Pulmonary artery endothelial cell (primary cell): ENCODE measurements at places on chromosomes 1 and 21. TPM values are rescaled to one million over a fixed set of nuclear protein-coding genes. Genes with fewer than 3 reads are reported as not detected.

Gene ZSWIM5
- total RNA-seq = 0.46 and 0.95 TPM in 2 replicates

Gene ITLN1
- total RNA-seq = 0.32 TPM in 1 of 2 replicates, not detected in the other

Gene C1orf210
- total RNA-seq = not detected in 2 replicates

DNA sequence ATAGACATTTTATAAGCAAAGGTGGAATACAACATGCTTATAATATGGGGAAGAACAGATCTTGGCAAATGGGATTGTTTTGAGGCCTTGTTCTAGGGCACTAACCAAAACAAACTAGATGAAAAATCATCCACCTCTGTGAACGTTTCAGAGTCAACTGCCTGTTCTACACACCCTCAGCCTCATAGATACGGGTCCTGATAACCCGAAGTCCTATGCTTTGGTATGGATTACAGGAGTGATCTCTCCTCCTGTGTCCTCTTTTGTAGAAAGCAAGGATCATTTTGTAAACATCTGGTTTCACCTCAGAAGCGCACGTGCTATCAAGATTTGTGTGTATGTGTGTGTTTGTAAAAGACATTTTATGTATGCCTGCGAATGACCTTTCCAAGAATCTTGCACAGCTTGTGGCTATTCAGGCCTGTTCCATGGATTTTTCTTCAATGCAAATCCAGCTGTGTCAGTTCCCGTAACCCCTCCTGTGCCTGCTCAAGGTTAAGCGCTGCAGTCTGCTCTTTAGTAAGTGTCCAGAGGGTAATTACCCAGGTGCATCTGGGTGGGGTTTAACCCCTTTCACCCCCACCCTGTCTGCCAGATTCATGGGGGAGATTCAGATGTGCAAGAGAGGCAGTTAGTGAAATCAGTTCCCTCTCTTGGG, 132.4 kb downstream of the ROR1 start:
- DNase-seq = no peak

DNA sequence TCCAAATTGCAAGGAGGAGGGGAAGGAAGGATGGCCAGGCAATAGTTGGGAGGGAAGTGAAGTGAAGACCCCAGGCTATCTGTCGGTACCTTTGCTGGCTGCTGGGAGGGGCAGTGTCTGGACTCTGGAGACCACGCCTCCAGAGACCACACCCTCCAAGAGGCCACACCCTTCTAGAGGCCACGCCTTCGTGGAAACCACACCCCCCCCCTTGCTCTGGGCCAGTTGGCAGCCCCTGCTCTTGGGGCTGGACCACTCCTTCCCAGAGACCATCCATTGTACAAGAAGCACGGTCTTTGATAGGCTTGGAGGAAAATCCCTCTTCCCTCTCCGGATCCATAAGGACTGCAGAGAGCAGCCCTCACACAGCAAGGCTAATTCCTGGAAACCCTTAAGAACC, 73.1 kb downstream of the RYR2 start:
- no peak for DNase-seq

GRCh38 chr1:201566933-201567801, 28.2 kb downstream of the NAV1 start:
- DNase-seq = no peak

DNA sequence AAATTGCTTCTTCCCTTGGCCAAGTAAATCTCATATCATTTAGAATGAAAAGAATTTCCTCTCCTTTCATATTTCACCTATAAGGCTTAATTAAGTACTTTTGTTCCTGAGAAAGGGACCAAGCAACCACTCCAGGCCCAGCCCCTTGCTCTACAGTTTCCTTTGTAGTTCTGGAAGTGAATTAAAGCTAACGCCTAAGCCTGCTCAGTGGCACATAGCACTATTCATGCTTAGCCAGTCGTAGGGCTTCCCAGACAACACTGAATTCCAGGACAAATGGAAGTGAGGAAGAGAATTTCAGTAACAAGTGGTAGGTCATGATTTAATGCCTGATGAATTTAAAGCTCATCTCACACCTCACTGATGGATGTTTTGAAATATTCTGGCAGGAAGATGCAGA, 73.3 kb downstream of the RPAP2 start:
- no peak for DNase-seq

Gene MPC2
- total RNA-seq = 23.9 and 27.6 TPM in 2 replicates

Gene FAM110D
- 0.67 and 1.3 TPM in 2 replicates for total RNA-seq

- DNase-seq = no peak
These were observed 82.4 kb downstream of the NPHS2 start for GRCh38 chr1:179493323-179493722.

GRCh38 chr1:156502894-156503697, 2.5 kb upstream of the MEF2D start:
- DNase-seq = peak; percentile 90

Gene PLA2G2C
- total RNA-seq = not detected in 2 replicates

Gene BNIPL
- total RNA-seq = 0.07 and 0.11 TPM in 2 replicates

Gene SYT14
- 0.14 and 0.20 TPM in 2 replicates for total RNA-seq

- no peak for DNase-seq
These were observed 21.1 kb upstream of the OR10J5 start for GRCh38 chr1:159556931-159557369.

DNA sequence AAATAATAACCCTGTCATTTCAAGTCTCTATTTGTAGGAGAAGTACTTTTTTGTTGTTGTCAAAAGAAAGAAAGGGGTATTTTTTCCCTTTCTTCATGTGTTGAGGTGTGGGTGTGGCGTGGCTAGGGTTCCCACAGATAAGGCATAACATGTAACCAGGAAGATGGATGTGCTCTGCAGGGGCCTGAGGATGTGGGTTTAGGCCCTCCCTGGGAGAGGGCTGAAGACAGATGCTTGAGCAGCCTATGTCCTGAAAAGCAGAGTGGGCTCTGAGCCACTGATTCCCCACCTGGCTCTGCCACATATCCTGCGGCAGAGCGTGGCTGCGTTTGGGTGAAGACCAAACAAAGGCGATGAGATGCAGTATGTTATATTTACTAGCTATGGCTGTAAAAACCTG, 13.9 kb upstream of the ADAR start:
- no peak for DNase-seq

DNA sequence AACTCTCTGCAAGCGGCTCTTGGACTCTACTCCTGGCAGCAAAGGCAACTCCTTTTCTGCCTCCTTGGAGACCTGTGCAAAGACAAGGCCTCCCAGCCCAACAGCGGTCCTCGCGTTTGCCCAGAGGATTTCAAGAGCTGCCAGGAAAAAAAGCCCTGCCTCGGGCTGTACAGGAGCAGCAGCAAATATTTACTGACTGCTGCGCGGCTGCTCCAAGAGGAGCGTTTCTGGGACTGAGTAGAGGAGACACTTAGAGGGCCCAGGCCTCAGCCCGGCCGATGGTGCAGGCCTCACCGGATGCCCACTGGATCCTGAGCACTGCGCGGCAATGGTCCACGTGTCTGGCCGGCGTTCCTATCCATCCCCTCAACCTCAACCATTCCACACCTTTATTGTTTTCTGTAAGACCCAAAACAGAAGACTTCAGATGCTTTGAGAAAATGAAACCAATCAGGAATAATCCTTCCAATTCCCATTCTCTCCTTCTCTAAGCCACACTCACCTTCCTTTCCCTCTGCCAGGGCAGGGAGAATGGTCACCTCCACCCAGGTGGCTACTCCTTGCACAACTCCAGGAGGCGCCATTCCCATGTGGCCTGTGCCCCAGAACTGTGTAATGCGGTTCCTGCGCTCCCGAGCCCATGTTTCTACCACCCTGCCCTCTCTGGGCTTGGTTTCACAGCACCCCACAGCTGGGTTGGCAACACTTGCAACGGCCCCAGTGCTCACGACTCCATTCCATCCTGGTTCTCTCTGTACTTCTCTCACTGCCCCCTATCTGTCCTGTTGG, 215.8 kb downstream of the TRABD2B start:
- no peak for DNase-seq

- DNase-seq = no peak
These were observed 184.5 kb upstream of the KAZN start for GRCh38 chr1:14413819-14414490.

Gene AMY2A
- total RNA-seq = not detected in 2 replicates

DNA sequence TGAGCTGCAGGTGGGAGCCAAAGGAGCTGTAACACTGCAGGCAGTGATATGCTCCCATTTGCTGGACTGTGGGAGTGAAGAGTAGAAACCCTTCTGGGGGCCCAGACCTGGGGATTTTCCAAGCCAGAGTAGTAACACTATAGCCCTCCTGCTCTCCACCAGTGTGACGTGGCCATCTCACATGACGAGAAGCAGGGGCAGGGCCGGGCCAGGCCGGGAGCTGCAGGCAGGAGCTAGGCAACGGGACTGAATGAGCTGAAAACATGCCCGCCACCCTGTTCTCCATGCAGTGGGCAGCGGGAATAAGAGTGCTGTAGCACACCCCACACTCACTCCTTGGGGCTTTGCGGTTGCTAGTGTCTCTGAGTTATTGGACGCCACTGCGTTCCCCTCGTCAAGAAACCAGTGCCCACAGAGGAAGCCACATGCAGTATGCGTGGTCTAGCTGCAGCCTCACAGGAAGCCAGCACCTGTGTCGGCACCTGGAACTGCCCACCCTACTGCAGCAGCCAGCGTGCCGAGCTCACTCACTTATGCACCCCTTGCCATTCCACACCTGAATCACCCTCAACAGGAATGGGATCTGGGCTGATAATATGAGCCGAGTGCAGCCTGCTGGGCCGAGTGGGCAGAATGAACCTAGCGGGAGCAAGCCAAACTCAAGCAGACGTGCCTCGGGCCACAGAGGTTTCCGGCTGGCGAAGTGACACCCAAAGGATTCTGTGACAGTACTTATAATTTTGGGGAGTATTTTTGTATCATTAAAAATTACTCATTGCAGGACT, 1389.6 kb downstream of the KCNT2 start:
- DNase-seq = no peak

Gene GCSAML
- not detected in 2 replicates for total RNA-seq

Gene SELL
- total RNA-seq = 1.5 and 2.3 TPM in 2 replicates

DNA sequence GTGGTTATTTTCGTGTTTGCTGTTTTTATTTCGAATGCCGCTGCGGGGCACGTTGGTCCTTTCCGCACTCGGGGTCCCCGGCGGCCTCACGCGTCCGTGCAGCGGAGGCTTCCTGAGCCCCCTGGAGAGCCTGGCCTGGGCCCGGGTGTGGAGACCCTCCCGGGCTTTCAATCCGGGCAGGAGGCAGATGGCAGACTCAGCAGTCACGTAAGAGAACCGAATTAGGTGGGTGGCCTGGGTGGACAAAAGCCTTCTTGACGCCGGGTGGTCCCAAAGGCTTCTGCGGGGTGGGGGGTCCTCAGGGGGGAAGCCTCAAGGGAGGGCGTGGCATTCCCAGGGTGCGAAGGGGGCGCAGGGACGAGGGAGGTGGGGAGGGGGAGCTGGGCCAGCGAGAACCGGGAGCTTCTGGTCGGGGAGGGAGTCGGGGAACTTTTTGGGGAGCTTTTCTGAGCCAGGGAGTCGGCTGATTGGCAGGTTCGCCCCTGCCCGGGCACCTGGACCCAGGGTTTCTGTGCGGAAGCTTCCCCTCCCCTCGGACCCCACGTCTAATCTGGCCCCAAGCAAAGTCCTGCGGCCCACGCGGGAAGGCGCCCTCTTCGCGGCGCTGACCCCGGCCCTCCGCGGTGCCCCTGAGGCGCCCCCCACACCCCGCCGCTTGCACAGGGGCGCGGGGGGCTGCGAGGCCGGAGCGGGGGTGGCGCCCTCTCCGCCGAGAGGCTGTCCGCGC, 1.3 kb upstream of the HES4 start:
- no peak for DNase-seq

- DNase-seq = no peak
These were observed 6.3 kb upstream of the CHI3L2 start for GRCh38 chr1:111221276-111221632.

DNA sequence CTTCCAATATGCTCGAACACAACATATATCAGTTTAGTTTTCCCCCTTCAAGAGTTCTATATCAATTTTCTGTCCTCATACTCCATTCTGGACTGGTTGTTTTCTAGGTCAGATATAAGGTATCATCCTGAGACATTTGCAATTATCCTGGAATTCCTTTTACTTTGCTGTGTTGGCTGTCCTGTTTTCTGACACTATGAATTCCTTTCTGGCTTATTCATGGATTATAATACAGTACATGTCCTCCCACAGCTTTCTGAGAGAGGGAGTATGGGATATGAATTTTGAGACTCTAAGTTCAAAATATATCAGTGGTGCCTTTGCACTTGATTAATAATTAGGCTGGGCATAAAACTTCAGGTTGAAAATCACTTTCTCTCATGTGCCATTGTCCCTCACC, 11.9 kb downstream of the PHTF1 start:
- no peak for DNase-seq

DNA sequence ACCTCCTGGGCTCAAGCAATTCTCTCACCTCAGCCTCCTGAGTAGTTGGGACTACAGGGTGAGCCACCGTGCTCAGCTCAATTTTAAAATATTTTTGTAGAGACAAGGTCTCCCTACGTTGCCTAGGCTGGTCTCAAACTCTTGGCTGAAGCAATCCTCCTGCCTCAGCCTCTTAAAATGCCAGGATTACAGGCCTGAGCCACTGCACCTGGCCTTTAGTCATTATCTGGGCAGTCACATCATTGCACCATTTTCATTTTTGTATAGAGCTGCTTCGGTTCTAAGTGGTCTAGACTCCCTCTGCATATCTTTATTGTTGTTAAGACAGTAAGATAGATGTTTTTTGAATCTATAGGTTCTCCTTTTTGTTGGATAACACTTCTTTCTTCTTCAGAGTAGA, 39.9 kb downstream of the ATF3 start:
- DNase-seq = no peak

Gene CRYAA
- total RNA-seq = not detected in 2 replicates

DNA sequence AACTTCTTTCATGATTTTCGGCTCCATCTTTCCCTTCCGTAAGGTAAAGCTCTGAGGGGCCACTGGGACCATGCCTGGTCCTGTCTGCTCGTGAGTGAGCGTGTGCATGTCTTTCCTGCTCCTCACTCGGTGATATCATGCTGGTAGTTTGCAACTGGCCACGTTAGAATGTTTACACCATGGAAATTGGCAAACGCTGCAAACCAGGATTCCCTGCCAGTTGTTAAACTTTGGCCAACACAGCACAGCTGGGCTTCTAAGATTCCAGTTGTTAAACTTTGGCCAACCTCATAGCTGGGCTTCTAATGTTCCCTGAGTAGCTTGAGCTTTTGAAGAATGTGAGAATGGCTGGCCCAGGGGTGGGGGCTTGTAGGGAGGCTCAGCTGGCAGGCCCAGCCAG, 68.0 kb upstream of the ACTL8 start:
- no peak for DNase-seq

- DNase-seq = no peak
These were observed 5.9 kb upstream of the SLC6A17 start for GRCh38 chr1:110144366-110144765.

- DNase-seq = no peak
These were observed 86.8 kb downstream of the LRRC8C start for GRCh38 chr1:89719502-89720306.

Gene ADORA1
- total RNA-seq = not detected in 2 replicates

- DNase-seq = no peak
These were observed 56.7 kb upstream of the SRP9 start for GRCh38 chr1:225720937-225721336.

- no peak for DNase-seq
These were observed 1.9 kb upstream of the TPM3 start for GRCh38 chr1:154193821-154194220.

Gene CCDC27
- not detected in 2 replicates for total RNA-seq

Gene PPM1J
- 0.81 and 1.8 TPM in 2 replicates for total RNA-seq

DNA sequence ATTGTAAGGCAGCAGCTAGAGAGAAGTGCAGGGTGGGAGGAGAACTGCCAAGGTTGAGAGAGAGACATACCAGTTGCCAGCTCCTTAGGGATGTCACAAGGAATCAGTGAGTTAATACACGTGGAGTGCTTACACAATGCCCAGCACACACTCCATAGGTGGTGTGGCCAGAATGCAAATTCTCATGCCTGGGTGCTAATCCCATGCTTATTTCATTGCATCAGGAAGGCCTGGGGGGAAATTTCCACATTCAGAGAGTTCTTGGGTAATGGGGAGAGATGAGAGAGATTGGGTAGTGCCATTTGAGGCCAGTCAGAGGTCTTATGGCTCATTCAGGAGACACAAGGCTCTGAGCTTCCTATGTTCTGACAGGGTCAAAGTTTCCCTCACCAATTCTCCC, 38.7 kb downstream of the GJA5 start:
- no peak for DNase-seq
